ENCODE measurements at places on chromosomes 1 and 21.

GRCh38 chr21:31284797-31285397, 59.2 kb downstream of the TIAM1 start:
- no peak for DNase-seq

DNA sequence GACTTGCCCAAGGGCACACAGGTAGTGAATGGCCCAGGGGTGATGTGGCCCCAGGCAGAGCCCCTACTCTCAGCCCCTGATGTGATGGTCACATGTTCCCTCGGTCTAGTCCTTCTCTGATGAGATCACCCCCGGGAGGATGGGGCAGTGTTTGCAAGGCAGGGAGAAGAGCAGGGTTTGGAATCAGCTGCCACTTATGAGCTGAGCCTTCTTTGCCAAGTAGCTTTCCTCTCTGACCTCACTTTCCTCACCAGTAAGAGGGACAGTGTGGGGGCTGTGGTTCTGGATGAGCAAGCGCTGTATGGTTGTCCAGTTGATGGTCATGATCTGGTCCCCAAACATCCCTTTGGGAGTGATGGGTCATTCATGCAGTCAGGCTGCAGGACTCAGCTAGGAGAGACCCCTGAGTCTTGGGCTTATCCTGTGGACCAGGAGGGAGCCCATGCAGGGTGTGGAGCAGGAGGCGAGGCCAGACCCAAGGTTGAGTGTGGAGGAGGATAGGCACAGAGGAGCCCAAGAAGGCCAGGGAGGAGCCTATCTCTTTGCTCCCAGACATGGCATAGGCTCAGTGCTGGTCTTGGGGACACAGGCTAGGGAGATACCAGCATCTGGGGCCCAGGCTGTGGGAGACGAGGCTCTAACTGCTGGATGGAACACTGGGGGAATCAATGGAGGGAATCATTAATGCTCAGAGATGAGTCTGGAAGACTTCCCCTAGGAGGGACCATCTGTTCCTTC, 15.9 kb upstream of the PEAR1 start:
- no peak for DNase-seq

GRCh38 chr1:30787856-30788495, 30.4 kb upstream of the LAPTM5 start:
- no peak for DNase-seq

GRCh38 chr1:10328180-10328963, 70.5 kb upstream of the PGD start:
- no peak for DNase-seq

- no peak for DNase-seq
Measured at GRCh38 chr21:45408271-45408791, 3.4 kb downstream of the COL18A1 start.

DNA sequence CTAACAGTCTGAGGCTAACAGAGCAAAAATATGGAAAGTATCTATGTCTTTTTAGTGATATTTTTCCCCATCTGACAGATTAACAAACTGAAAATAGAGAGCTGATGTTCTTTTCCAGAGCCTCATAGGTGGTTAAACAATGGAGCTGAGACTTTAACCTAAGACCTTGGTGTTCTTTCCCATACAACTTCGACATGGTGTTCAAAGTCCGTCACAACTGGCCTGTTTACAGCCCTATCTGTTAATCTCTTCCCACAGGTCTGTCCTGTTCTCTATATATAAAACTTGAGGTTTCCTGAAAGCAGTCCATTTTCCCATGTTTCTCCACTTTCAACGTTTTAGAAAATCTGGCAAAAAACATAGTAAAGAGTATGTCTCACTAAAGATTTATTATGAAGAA, 395.7 kb downstream of the BRINP2 start:
- DNase-seq = no peak

GRCh38 chr1:217982331-217983050, 302.6 kb upstream of the RRP15 start:
- no peak for DNase-seq

DNA sequence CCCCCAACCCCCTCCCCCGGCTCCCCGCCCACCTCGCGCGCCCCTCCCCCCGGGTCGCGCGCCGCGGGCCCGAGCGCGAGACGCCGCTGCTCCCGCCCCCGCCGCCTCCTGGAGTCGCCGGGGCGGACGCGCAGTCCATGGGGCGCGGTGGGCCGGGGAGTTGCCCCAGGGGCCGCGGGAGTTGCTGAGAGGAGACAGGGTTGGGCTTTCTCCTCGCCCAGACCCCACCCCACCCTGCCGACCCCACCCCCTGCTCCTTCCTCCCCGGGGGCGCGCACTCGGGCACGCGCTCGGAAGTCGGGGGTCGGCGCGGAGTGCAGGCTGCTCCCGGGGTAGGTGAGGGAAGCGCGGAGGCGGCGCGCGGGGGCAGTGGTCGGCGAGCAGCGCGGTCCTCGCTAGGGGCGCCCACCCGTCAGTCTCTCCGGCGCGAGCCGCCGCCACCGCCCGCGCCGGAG, at the start of gene LAMC1:
Gene LAMC1, plus strand, starts transcription at position 275 of the 455 bp plus-strand sequence. CDS start 297 bp downstream, outside the sequence.
- peak; percentile 76 for DNase-seq

DNA sequence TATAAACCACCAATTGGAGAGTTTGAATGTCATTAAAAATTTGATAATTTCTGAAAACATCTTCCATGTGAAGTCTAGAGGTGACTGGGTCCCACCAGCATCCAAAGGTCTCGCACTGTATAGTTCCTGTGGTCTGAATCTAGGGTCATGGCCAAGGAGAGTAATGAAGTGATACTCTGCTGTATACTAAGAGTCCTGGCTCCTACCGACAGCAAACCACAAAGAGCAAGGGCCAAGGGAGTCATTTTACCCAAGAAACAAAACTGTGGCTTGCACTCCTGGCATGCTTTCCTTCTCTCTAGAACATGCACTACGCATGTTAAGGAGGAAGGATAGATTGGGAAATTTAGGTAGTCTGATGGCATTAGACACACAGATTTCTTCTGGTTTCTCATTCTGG, 115.6 kb downstream of the BRINP2 start:
- no peak for DNase-seq

DNA sequence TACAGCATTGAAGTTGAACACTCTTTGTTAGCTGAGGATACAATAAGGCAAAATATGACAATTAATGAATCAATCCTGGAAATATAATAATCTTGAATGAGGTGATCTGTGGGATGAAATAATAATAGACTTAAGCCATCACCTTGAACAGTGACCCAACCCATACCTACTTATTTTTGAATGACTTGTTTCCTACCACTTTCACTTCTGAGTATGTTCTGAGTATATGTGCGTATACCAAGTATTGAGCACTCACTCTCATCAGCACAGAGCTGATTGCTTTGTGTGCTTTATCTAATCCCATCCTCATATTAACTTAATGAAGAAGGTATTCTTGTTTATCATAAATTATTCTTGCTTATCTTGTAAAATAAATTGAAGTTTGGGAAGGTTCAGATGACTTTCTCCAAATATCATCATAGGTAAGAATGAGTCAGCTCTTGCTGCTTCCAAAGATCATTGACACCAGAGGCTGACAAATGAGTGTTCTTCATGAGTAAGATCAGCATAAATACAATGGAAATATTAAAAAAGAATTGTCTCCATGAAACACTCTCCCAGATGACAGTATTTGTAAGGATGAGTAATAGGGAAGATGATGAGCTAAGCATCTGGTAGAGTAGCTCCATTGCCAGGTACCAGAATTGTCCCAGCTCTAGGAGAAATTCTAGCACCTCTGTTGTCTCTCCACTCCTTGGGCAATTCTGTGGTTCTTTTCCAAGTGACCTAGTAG, 198.1 kb upstream of the KIAA0040 start:
- DNase-seq = no peak

- DNase-seq = no peak
Measured at GRCh38 chr1:214248311-214249085, 32.5 kb upstream of the SMYD2 start.

- DNase-seq = no peak
Measured at GRCh38 chr1:20366463-20367115, 75.9 kb downstream of the VWA5B1 start.

DNA sequence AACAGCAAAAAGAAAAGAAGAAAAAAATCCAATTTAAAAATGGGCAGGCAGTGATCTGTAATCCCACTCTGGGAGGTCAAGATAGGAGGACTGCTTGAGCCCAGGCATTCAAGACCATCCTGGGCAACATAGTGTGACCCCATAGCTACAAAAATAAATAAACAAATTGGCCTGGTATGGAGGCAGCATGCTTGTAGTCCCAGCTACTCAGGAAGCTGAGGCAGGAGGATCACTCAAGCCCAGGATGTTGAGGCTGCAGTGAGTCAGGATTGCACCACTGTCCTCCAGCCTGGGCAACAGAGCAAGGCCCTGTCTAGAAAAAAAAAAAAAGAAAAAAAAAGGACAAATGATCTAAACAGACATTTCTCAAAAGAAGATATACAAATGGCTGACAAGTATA, 99.6 kb downstream of the EIF4G3 start:
- no peak for DNase-seq

- DNase-seq = no peak
Measured at GRCh38 chr1:231690059-231690458, 63.5 kb downstream of the DISC1 start.

GRCh38 chr21:42002421-42002958, 7.7 kb downstream of the ZBTB21 start:
- DNase-seq = no peak

GRCh38 chr1:2624735-2625300, 8.0 kb downstream of the MMEL1 start:
- DNase-seq = no peak

GRCh38 chr1:43250351-43250761, 19.4 kb upstream of the TMEM125 start:
- DNase-seq = no peak

- DNase-seq = no peak
Measured at GRCh38 chr1:53195246-53196016, 1.2 kb upstream of the CPT2 start.

GRCh38 chr1:36641776-36642175, 159.1 kb upstream of the CSF3R start:
- DNase-seq = no peak

- peak; percentile 32 for DNase-seq
Measured at GRCh38 chr1:171140956-171141687, 44.0 kb upstream of the FMO2 start.

- peak; percentile 27 for DNase-seq
Measured at GRCh38 chr1:60765204-60765603, 317.2 kb upstream of the NFIA start.

DNA sequence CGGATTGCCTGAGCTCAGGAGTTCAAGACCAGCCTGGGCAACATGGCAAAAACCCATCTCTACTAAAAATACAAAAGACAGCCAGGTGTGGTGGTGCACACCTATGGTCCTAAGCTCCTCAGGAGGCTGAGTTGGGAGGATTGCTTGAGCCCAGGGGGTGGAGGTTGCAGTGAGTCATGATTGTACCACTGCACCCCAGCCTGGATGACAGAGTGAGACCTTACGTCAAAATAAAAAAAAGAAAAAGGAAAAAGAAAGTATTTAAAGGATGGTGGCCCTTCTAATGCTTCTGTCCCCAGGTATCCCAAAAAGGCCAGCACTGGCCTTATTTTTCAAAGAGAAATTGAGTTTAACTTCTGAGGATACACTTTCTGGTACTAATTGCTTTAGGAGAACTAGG, 1.7 kb downstream of the IKBKE start:
- DNase-seq = no peak

- peak; percentile 96 for DNase-seq
Measured at GRCh38 chr1:182604175-182605164, at the start of gene RGS16. TSS of gene RGS16 (minus strand) at chr1:182604389. CDS start at chr1:182604259, 130 bp downstream.

GRCh38 chr21:37771181-37771580, 145.1 kb downstream of the KCNJ6 start:
- no peak for DNase-seq

- DNase-seq = no peak
Measured at GRCh38 chr1:92698932-92699331, 86.0 kb downstream of the EVI5 start.

- no peak for DNase-seq
Measured at GRCh38 chr1:45543581-45544417, 6.8 kb upstream of the AKR1A1 start.

DNA sequence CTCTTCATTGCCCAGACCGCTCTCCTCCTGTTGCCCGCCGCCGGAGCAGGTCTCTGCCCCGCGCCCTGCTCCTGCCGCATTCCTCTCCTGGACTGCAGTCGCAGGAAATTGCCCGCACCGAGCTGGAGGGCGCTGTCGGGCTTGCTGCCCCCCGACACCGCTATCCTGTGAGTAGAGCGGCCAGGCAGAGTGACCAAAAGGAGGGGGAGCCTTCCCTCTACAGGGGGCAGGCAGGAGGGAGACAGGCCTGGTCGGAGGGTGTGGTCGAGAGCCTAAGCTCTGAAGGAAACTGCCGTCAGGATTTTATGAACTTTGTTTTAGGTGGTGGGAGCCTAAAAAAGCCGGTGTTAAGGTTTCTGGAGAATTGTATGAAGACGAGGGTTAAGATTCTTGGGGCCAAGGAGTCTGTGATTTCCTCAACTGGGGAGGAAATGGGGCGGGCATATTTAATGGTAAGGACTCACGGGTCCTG, 517 bp downstream of the LRIG2 start:
- peak; percentile 41 for DNase-seq

- DNase-seq = no peak
Measured at GRCh38 chr1:62178372-62178771, 16.3 kb upstream of the L1TD1 start.

DNA sequence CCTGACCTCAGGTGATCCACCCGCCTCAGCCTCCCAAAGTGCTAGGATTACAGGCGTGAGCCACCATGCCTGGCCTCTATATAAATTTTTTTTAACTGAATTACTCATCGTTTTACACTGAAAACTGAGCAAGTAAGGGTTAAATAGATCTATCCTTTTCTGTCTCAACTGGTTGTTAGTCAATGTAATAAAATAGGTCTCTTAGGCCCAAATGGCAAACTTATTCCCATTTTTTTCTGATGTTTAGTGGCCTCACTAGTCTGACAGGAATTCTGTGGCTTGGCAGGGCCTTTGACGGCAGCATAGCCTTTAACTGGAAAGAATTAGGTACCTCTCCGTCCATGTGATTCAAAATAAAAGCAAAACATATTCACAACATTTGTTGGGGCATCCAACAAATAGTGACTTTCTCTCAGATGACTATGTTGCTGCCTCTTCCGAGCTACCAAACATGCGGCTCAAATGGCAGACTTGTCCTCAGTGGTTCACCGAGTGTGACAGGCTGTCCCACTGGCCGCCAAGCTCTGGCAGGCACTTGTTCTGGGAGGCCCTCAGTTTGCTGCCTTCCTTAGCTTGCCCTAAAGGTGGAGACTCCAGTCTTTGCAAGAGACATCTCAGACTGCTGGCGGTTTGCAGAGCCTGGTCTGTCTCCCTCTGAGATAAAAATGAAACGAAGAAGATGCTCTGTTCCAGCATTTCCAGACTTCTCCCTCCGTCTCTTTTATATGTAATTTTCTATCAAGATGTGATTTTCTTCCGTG, 17.4 kb downstream of the ATP1A4 start:
- no peak for DNase-seq

GRCh38 chr21:26965040-26965906, 1.6 kb downstream of the ADAMTS5 start:
- no peak for DNase-seq

Data from NCI-H2081 (cell line).